COLO829 (cell line): ENCODE measurements at places on chromosomes 1 and 21.

- DNase-seq, result no peak
Measured at GRCh38 chr1:183353597-183353996, 64.6 kb downstream of the NMNAT2 start.

DNA sequence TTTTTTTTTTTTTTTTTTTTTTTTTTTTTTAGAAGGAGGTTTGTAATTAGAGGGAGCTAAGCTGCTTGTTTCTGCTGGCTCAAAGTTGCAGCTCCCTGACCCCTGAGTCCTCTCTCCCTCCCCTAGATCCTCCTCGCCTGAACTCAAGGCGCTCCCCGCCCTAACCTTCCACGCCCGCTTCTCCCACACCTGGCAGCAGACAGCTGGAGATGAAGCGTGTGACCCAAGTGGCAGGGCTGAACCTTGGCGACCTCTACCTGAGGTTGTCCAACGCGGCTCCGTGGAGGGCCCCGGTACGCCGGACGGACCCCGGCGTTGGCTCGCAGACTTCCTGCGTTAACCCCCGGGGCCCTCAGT is 795 bp downstream of the NGF start:
- no peak for DNase-seq

DNA sequence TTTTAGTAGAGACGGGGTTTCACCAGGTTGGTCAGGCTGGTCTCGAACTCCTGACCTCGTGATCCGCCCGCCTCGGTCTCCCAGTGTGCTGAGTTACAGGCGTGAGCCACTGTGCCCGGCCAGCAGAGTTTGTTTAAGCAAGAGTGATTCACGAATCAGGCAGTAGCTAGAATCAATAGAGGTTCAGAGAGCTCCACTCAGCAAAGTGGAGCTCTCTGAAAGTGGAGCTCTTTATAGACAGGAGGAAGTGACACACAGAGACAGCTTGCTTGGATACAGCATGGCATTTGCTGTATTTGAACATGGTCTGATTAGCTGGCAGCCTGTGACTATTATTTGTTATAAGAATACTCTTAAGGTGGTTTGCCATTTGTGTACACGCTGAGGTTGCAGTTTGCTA is 27.1 kb upstream of the CD34 start:
- no peak for DNase-seq

DNA sequence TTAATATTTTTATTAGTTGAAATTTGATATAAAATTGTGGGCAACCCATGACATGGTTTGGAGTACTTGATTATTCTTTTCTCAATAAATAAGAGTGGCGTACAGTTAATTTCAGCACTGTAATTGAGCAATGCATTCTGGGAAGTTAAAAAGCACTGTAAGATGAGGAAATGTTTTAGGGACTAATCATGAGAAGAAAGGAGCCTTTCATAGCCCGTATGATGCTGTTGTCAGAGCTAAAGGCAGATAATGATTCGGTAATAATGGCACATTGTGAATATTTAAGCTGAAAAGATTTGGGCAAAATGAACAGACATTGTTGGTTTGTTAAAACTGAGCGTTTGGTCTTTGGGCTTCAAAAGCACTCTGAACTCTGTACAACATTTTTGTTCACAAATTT is 139.3 kb downstream of the NFIA start:
- DNase-seq, result peak; percentile 43

DNA sequence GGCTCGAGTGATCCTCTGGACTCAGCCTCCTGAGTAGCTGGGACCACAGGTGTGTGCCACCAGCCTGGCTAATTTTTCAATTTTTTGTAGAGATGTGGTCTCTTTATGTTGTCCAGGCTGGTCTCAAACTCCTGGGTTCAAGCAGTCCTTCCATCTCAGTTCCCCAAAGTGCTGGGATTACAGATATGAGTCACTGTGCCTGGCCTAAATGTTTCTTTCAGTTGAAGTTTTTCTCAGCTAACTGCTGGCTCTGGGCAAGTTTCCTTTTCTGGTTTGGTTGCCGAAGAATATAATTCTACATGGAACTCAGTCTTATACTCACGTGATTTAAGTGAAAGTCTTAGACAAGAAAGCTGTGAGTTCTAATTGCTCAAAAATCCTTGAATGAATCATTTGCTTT is 57.0 kb downstream of the SASS6 start:
- no peak for DNase-seq

DNA sequence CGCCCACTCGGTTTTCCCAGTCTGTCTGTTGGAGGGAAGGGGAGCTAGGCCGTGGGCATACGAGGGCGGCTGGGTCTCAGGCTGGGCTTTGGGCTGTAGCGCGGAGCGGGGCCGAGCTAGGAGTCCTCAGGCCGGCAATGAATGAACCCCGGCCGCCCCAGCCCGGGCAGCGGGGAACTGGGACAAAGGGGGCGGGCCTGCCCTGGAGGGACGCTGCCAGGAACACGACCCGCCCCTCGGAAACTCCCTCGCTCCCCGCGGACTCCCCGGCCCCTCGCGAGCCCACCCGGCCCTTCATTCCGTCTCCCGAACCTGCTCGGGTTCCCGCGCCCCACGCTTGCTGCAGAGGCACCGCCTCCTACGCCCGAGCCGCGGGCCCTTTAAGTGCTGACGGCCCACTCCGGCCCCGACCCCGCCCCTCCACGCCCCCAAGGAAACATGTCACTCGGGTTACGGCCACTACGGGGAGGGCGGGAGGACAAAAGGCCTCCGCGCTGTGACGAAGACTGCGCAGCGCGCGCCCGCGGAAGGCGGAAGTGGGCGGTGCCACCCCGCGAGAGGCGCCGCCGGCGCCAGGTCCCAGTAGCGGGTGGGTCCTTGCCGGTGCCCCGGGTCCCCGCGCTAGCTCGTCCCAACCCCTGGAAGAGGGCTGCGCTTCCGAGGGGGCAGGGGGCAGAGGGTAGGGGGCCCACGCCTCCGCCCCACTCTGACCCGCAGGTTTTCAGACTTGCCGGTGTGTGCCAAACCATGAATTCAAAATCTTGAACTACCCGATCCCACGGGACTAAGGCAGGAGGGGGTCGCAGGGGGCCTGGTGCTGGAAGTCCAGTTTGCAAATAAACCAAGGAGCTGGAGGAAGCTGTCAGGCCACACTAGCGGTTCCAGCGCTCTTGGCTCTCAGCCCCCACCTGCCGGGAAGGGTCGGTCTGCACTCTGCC is at the start of gene GALE:
GALE (minus strand) TSS at position 355 of the 938 bp plus-strand sequence. CDS start 1,747 bp downstream, outside the sequence.
- peak; percentile 94 for DNase-seq

DNA sequence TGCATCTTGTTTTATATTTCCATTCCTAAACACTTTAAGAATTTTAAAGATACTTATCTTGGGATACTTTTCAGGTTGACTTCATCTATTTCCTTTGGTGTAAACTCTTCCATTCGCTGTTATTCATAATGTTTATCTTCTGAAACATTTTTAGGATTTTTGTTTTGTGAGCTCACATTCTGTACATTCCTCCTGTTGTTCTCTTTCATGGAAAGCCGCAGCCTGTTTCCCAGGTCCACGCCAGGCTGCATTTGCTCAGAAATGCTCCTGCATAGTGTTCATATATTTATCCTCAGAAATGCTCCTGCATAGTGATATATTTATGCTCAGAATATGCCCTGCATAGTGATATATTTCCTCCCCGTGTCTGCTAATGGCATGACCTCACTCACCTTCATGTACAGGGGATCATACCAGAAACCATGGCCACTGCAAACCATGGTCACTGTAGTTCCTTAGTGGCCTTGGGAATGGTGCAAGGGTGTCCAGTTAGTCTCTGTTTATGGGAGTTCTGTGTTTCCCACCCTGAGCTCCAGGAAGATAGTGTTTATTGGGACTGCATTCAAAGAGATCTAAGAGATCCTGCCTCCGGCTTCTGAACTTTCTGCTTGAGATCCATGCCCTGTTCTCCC is 153.9 kb upstream of the GREM2 start:
- DNase-seq, result peak; percentile 21

- DNase-seq, result no peak
Measured at GRCh38 chr21:35024513-35024912, 24.6 kb downstream of the RUNX1 start.

DNA sequence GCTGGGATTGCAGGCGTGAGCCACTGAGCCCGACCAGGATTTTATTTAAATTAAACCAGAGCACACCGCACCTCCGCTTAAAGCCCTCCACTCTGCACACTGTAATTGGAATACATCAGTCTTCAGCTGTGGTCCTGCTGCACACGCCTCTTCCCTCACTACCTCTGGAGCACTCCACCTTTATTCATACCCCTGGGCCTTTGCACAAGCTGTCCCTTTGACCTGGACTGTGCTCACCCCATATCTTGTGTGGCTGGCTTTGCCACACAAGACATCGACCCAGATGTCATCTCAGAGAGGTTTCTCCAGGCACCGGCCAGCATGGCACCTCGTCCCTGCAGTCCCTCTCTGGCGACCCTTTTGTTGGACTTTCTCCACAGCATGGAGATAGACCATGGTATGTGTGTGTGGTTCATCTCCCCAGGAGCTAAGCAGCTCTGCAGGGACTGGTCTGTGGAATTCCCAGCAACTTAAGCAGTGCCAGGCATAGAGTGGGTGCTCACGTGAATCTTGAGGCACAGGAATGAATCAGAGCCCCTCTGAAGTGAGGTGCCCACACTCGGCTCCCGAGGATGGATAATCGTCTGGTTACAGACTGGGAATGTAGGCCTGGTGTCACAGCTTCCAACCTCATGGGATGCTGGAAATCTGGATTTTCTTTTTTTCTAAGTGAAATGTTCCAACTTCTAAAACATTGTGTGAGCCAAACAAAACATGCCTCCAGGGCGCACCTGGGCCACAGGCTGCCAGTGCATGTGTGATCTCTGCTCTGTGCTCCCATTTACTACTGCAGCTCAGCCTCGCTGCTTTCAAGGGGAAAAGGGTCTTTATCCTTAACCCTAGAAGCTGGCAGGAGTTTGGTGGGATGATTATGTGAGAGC is 61.9 kb downstream of the EVA1C start:
- no peak for DNase-seq

DNA sequence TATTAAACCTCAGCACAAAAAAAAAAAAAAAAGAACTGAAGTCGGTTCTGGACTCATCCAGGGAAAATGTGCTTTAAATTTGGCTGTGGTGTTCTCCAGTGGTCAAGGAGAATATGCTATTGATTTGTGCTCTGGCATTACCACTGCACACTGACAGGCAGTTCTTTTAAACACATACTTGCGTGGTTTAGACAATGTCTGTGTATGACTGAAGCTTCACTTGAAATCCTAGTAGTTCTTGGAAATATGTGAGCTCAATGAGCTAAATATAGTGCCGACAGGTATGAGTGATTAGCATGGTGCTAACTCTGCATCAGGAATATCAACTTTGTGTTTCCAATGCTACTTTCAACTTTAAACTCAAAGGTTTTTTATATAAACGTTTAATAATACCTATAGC is 415.6 kb downstream of the SMYD3 start:
- DNase-seq, result no peak

DNA sequence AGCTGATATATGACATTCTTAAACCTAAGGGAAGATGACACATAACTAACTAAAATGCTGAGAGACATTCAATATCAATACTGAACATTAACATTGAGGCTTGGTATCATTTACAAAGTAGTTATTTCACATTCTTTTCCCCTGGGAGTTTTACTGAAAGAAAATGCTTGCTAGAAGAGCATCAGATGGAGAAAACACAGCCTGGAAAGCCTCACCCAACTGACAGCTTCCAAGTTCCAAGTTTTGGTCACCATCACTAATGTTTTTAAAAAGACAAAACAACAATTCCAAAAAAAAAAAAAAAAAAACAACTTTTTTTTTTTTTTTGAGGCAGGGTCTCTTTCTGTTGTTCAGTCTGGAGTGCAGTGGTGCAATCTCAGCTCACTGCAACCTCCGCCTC is 80.6 kb downstream of the DSCAM start:
- no peak for DNase-seq

- no peak for DNase-seq
Measured at GRCh38 chr1:94468708-94469107, 50.5 kb downstream of the ABCD3 start.

DNA sequence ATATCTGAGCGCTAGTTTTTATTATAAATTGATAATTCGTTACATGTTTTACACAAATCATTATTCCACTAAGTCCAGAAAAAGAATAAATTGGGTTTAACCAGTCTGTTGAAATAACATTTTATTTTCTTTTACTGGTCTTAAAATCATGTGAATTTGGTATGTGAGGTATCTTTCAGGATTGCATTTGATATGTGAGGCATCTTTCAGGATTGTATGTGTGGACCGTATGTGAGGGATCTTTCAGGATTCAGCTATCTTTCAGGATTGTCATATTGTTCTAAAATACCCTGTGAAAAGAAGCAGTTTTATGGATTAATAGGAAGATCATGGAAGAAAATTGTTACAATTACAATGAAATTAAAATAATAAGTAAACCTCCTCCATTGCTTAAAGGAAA is 42.9 kb downstream of the USP25 start:
- DNase-seq, result no peak

DNA sequence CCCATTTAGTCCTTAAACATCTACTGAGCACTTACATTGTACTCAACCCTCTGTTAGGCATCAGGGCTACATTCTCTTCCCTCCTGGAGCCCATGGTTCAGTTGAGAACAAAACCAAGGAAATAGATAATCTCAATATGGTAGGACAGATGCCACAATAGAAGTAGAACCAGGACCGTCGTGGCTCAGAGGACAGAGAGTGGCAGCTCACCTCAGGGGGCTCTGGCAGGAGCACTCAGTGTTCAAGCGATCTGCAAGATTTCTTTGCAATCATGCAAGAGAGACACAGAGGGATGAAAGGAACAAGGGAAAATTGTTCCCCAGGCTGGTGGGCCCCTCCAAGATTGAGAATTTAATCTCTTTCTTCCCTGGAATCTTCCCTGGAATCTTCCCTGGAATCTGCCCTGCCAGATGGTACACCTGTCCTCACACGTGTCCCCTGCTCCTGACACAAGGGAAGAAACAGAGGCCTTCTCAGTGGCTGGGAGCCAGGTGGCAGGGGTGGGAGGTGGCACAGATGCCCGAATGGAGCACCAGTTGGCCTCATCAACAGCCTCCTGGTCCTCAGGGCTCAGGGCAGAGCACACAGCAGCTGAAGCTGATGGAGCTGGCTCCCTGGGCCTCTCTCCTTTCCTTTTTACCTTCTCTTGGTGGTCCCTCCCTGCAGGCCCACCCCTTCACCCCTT is 135.4 kb downstream of the PLXNA2 start:
- DNase-seq, result no peak

GRCh38 chr1:89755591-89755990 is 65.2 kb upstream of the LRRC8D start:
- DNase-seq, result no peak

- no peak for DNase-seq
Measured at GRCh38 chr1:55703726-55704363, 488.7 kb upstream of the USP24 start.

GRCh38 chr1:64915381-64916274 is 50.7 kb downstream of the JAK1 start:
- no peak for DNase-seq

GRCh38 chr21:15028186-15028585 is 36.6 kb downstream of the NRIP1 start:
- no peak for DNase-seq

- no peak for DNase-seq
Measured at GRCh38 chr1:23936481-23937176, 23.0 kb upstream of the PNRC2 start.
